ENCODE measurements at places on chromosomes 1 and 21.
A peak's percentile ranks its signal among the peaks of the same experiment; 100 is the strongest.

DNA sequence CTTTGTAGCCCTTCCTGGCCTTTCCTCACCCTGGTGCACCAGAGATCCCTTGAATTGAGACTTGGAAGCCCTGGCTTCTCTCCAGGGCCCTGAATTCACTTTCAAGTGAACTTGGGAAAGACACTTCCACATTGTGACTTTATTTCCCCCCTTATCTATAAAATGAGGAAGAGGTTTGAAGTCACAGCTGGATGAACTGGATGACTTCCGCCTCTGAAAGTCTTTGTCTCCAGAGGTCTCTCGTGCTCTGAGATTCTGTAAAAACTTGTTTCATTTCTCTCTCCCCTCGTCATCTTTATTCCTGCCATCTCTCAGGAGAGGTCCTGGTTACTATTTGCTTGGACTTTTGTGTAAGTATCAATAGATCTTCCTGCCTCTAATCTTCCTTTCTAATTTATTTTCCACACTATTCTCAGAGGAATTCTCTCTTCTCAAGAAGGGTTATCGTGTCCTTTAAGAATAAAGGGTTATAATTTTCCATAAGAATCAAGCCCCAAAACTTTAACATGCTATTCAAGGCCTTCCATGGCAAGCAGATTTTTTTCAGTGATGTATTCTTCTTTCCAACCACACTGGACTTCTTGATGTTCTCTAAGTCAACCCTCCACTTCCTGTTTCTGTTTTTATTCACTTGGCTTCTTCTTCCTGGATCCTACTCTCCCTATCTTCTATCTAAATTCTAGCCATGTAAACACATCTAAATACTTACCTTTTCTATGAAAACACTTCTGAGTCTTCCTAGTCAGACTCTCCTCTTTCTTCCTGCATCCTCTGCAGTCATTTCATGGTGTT lies 6.5 kb upstream of the RPTN start:
- DNase-seq = no peak

GRCh38 chr21:34061983-34062382 lies 11.4 kb upstream of the MRPS6 start:
- no peak for DNase-seq

- DNase-seq = peak; percentile 66
These were observed 40.4 kb downstream of the DAP3 start for GRCh38 chr1:155729031-155729898.

DNA sequence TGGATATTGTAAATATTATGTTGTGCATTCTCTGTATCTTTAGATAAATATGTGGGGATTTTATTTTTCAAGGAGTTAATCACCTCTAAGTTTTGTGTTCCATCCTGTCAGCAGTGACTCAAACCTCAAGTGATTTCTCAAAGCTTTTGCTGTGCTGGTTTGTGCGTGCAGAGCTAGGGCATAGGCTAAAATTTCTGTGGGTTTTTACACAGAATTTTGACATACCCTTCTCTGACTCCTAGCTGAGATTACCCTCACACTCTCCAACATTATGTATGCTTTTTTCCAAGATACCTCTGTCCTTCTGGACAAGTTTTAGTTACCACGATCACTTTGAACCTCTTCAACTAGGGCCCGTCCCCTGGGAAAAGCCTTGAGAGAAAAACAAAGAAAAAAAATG lies 384.9 kb downstream of the NCAM2 start:
- no peak for DNase-seq

DNA sequence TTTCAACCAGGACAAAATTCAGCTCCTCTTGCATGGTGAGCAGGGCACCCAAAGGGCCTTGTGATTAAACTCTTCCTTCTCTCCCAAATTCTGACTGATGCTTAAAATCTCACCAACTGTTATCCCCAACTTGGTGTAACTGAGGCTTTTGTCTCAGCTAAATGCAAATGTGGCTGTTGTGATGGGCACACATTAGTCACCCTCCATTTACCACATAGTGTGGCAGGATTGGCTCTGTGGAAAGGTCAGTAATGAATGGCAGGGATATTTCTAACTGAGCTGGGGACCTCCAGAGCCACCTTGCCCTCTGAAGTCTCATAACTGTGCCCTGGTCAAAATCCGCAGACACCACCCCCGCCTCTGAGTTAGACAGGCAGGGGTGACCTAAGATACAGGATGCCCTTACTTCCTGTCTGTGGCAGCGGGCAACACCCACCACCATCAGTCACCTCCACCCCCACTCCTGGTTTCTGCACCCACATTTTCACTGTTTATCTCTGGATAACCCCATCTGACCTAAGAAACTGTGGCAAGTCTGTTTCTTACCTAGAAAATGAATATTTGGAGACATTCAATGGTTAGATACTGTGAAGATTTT lies 25.4 kb upstream of the RGS16 start:
- DNase-seq = peak; percentile 46

- no peak for DNase-seq
These were observed 165.3 kb upstream of the SYT6 start for GRCh38 chr1:114318961-114319360.

DNA sequence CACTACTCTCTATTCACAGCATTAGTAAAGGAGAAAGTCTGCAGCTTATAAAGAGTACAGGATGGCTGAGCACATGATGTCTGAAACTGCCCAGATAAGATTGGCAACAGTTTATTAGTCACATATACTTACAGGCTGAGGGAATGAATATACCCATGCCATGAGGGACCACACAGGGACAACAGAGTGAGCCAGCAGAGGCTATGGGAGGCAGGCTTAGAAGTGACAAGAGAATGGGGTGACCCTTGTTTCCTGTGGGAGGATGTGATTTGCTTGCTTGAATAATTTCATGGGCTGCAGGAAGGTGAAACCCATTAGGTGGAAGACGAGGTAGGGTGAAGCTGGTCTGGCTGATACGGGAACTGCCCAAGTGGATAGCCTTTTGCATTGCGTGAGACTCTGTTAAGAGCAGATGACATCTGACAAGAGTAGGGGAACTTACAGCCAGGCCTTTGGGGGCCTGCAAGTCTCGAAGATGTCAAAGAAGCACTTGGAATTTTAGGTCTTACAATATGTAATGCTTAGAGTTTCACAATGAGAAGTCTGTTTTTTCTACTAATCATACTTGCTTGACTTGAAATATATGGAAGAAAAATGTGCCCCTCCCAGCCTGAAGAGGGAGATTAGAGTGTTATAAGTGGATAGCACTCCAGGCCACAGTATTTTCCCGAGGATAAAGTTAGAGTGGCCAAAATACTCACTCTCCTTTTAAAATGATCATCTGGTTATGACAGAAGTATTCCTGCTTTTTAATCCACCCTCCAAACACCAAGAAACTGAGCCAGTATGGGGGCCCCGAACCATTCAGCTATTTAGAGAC lies 34.6 kb upstream of the TNFSF4 start:
- no peak for DNase-seq

DNA sequence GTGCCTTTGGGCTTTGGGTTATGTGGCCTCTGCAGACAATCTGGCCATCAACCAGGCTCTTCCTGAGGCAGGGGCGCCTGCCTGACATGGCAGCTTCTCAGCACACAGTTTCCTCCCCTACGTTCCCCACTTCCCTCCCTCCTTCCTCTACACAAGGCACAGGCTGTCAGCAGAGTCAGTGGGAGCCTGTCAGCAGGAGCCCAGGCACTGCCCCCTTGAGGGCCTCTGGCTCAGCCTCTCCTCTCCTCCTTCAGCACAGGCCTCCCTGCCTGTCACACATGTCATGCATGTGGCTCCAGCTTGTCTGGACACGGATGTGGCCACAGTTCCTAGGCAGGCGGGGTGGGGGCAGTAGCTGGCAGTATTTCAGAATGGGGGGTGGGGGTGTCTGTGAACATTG lies 52.2 kb upstream of the ARTN start:
- DNase-seq = no peak

DNA sequence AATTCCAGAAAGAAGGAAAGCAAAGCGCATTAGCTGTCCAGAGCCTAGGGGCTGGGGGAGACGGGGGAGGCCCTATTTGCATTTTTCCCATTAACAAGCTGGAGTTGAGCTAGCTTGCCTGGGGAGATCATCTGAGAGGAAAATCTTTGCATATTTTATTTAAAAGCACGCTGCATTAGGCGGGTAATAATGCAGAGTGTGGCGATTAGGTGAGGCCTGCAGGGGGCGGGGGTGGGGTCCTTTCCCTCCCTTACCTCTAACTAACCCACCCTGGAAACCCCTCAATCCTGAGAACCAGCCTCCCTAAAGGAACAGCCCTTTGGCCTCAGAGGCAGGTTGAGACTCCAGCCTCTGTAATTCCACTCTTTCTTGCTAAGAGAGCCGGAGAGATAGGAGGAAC lies 16.2 kb downstream of the C1orf216 start:
- no peak for DNase-seq

GRCh38 chr1:1425753-1426495 lies 4.8 kb upstream of the ANKRD65 start:
- no peak for DNase-seq

All from activated naive CD4-positive, alpha-beta T cell treated with anti-CD3 and anti-CD28 coated beads, Interleukin-2, amount 10 ng/mL, durations not matched to agents 7 days and 5 days (primary cell).